ENCODE measurements at places on chromosomes 5 and 9. TPM values are rescaled to one million over a fixed set of nuclear protein-coding genes. Genes with fewer than 3 reads are reported as not detected.

- no peak for DNase-seq
- H3K27ac ChIP-seq, result no peak overlapping the region
- no peaks in the 10 kb centered on the region for H3K27me3 ChIP-seq
- no peaks in the 10 kb centered on the region for H3K4me1 ChIP-seq
- no peak overlapping the region for H3K4me3 ChIP-seq
- no peaks in the 10 kb centered on the region for H3K36me3 ChIP-seq
Observed at GRCh38 chr5:40359093-40359492, 320.6 kb upstream of the PTGER4 start.

DNA sequence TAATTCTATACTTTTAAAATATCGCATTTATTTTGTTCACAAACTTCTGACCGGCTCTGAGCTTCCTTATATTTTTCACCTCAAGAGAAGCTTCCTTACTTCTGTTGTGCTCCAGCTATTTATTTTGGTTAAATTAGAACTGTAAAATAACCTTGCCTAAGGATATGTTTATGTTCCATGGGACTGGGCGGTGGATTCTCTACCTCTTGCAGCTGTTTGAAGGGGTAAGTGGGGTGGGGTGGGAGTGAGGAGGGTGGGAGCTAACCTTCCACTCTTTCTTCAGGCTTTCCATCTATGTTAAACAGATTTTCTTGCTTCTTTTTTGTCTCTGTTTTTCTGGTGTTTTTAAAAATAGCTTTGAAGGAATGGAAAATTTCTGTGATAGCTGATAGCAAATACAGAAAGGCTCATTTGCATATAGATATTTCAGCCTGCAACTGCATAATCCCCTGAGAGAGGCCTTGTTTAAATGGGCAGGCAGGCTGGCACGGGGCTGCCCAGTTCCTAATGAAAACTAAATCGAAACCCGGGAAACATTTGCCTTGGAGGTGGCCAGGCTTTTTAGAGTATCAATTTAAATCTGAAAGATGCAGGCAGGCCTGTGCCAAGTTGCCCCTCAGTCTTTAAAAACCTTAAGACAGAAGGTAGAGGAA lies 122.1 kb upstream of the DMAC1 start:
- H3K27ac ChIP-seq, result no peak overlapping the region
- H3K4me1 ChIP-seq, result no peaks in the 10 kb centered on the region
- H3K36me3 ChIP-seq, result no peaks in the 10 kb centered on the region
- H3K4me3 ChIP-seq, result no peak overlapping the region
- H3K27me3 ChIP-seq, result no peaks in the 10 kb centered on the region

DNA sequence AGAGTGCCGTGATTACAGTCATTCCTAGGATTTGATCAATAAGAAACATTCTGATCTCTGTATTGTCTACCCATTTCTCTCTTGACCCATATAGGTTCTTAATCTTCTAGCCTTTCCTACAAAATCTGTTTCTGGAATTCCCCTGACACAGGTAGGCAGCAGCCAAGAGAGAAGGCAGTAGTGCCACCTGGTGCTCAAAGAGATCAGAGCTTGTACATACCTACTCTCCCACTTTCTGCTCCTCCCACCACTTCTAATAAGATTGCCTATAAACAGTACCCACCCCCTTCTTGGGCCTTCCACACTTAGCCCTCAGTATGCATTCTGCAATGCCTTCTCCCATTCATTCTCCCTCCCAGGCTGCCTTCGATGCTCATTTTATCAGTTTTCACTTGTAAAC lies 117.4 kb upstream of the RORB start:
- no peak overlapping the region for H3K27ac ChIP-seq
- no peak for DNase-seq
- H3K4me1 ChIP-seq, result no peaks in the 10 kb centered on the region
- no peaks in the 10 kb centered on the region for H3K27me3 ChIP-seq

DNA sequence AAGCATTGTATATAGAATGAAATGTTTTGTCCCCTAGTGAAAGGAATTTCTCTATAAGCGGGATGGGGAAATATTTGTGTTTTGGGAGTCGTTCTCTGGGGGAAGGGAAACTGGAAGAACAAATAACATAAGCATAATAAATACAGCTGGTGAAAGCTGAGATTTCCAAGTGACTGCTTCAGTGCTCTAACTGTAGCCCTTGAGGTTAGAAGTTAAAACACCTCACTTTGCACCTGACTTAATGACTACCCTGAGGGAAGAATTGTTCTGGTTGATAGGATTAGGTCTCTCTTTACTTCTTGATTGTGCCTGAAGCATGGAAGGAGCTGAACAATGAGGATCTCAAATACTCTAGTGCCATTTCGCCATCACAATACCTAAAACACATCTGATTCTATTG lies 307.4 kb downstream of the MAN2A1 start:
- H3K27me3 ChIP-seq, result no peaks in the 10 kb centered on the region
- H3K27ac ChIP-seq, result no peak overlapping the region
- DNase-seq, result no peak
- peaks cover 5% of the 10 kb centered on the region for H3K4me1 ChIP-seq

GPR150 gene
- total RNA-seq, result not detected

DNA sequence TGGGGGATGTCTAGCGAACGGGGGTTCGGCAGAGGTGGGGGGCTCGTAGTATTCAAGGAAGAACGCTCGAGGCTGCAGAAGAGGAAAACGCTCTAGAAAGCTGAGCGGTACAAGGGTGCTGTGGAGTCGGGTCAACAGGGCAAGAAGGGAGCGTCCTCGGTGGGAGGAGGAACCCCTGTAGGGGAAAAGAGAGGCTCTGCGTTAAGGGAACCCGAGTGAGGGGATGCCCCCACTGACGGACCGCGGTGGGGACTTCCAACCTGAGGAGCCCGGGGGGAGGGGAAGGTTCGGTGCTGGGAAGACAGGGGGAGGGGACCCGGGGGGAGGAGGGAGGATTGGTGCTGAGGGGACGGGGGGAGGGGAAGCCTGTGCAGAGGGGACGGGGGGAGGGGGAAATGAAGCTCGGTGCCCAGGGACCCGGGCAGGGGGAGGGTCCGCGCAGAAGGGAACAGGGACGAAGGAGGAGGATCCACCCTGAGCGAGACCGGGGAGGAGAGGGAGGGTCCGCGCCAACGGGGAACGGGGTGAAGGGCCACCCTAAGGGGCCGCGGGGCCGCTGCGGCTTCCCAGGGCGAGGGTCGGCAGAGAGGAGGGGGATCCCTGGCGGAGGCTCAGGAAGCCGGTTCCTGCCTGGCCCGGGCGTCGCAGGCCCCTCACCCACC lies 621 bp downstream of the NR6A1 start:
- H3K4me1 ChIP-seq, result no peaks in the 10 kb centered on the region
- H3K4me3 ChIP-seq, result peak overlapping the region; percentile 79
- no peak overlapping the region for H3K27ac ChIP-seq

CCDC69 gene
- total RNA-seq, result 0.13 TPM

- no peaks in the 10 kb centered on the region for H3K27me3 ChIP-seq
- H3K4me3 ChIP-seq, result no peak overlapping the region
- H3K36me3 ChIP-seq, result no peaks in the 10 kb centered on the region
- no peak overlapping the region for H3K27ac ChIP-seq
- no peak for DNase-seq
Observed at GRCh38 chr5:151863566-151863965, 61.1 kb downstream of the GLRA1 start.

DNA sequence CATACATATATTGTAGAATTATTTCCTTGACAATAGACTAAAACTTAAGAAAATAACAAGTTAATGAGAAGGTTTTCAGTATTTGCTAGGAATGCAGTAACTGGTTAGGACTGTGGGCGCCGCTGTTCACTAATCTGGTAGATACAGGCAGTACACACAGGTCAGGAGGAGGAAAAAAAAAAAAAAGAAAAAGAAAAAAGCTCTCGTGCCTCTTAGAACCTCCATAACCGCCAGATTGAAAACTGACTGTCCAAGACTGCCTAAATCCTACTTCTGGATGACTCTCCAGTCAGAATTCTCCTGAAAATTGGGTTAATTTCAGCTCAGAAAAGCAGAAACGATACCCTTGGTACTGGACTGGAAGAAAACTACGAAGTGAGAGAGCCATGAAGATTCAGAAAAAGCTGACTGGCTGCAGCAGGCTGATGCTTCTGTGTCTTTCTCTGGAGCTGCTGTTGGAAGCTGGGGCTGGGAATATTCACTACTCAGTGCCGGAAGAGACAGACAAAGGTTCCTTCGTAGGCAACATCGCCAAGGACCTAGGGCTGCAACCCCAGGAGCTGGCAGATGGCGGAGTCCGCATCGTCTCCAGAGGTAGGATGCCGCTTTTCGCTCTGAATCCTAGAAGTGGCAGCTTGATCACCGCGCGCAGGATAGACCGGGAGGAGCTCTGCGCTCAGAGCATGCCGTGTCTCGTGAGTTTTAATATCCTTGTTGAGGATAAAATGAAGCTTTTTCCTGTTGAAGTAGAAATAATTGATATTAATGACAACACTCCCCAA lies at the start of gene PCDHGA1:
TSS of gene PCDHGA1 (plus strand) at position 216 of the 782 bp plus-strand sequence.
- H3K4me3 ChIP-seq, result peak within 1 kb of the TSS; percentile 80
- no peaks in the 10 kb centered on the region for H3K36me3 ChIP-seq
- no peaks in the 10 kb centered on the region for H3K4me1 ChIP-seq
- peak within 1 kb of the TSS; percentile 46 for H3K27ac ChIP-seq

TNFSF15 gene
- total RNA-seq, result not detected

C9orf153 gene
- not detected for total RNA-seq

GRCh38 chr9:124473310-124473709 lies 23.1 kb downstream of the ADGRD2 start:
- DNase-seq, result no peak
- H3K4me1 ChIP-seq, result no peaks in the 10 kb centered on the region
- H3K36me3 ChIP-seq, result no peaks in the 10 kb centered on the region
- no peak overlapping the region for H3K27ac ChIP-seq
- H3K27me3 ChIP-seq, result peaks cover 21% of the 10 kb centered on the region
- H3K4me3 ChIP-seq, result no peak overlapping the region

PCDHGA5 gene
- total RNA-seq, result 0.86 TPM

ANGPTL2 gene
- total RNA-seq, result 9.0 TPM

DNA sequence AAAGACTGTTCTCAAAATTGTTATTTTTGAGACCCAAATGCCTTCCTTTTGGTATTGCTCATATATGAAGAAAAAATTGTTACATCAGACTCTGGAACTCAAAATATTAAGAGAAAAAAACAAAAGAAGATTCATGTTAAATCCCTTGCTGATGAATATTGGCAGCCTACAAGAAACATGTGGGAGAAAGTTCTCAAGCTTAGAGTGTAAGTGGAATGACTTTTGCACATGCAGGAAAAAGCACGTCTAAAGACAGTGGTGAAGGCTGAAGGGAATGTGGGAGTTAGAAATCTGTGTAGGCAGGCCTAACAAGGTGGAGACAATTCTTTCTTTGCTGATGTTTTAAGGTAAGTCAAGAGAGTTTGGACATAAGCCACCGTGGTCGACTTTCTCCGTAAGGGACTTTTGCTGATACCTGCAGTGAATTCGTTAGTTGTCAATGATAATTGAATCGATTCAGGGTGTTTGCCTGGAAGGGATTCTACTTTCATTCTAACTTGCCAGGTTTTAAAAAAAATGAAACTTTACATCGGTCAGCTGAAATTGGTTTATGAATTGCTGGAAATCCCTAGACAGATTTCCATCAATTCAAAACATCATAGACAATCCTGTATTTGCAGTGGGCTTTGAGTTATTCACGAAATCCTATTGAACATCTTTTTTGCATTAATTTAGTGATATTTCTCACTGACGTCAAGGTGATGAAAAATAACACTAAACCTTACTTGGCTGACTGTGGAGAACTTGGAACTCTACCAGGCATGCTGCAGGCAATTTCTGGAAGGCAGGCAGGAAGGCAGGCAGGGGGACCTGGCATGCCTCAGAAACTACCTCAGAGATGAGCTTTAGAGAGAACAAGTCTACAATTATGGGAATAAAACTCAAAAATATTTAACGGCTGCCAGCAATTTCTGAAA lies 359.1 kb upstream of the ADAMTSL1 start:
- H3K4me1 ChIP-seq, result no peaks in the 10 kb centered on the region
- no peaks in the 10 kb centered on the region for H3K36me3 ChIP-seq
- H3K4me3 ChIP-seq, result no peak overlapping the region
- no peak overlapping the region for H3K27ac ChIP-seq
- H3K27me3 ChIP-seq, result peaks cover 5% of the 10 kb centered on the region

DNA sequence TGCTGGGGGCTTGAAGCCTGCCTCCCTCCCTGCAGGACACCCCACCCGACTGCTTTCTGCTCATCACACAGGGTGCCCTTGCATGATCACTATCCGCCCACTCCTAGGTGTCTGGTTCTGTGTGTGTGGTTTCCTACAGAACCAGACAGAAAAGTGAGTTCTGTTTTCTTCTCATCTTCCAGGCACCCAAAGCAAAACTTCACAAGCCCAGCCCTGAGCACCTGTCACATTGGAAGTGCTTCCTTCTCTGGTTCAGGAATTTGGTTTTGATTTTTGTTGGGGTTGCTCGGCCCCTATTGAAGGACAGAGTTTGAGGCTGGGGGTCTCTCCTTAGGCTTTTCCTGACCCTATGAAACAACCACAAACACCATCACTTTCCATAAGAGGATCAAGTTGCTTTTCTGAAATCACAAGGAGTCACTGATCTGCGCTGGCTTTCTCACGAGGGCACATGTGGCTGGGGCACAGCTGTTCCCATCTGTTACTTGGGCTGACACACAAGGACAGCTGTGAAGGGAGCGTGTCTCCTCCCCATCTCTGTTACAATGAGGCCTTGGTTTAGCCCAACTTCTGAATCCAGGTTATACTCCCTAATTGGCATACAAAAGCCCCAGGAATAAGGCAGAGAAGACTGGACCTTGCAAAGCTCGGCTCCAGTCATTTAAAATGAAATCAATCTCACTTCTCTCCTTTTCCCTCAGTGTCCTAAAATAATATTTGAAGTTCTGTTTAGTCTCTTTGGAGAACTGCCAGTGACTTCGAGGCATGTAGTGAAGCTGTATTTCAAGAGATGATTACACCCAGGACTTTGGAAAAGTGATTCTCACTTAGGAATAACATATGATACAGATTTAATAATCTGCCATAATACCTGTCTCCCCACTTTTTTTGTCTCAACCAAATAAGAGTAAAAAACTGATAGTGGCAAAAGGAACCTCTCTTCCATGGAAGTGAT lies 213.1 kb upstream of the GAS1 start:
- H3K4me1 ChIP-seq, result peaks cover 18% of the 10 kb centered on the region
- H3K27me3 ChIP-seq, result no peaks in the 10 kb centered on the region
- no peak for DNase-seq
- no peaks in the 10 kb centered on the region for H3K36me3 ChIP-seq

GRCh38 chr5:177982956-177983355 lies 13.1 kb downstream of the PROP1 start:
- no peak for DNase-seq
- H3K27ac ChIP-seq, result no peak overlapping the region
- no peaks in the 10 kb centered on the region for H3K36me3 ChIP-seq
- H3K4me3 ChIP-seq, result no peak overlapping the region

- peaks cover 28% of the 10 kb centered on the region for H3K4me1 ChIP-seq
- DNase-seq, result no peak
- peak overlapping the region; percentile 99 for H3K27ac ChIP-seq
- H3K36me3 ChIP-seq, result no peaks in the 10 kb centered on the region
- H3K4me3 ChIP-seq, result no peak overlapping the region
Observed at GRCh38 chr5:172895549-172895948, 61.5 kb downstream of the ERGIC1 start.

- no peak overlapping the region for H3K27ac ChIP-seq
- H3K4me1 ChIP-seq, result no peaks in the 10 kb centered on the region
- H3K36me3 ChIP-seq, result no peaks in the 10 kb centered on the region
- H3K4me3 ChIP-seq, result no peak overlapping the region
- no peaks in the 10 kb centered on the region for H3K27me3 ChIP-seq
- DNase-seq, result no peak
Observed at GRCh38 chr5:124643336-124643735, 103.1 kb downstream of the ZNF608 start.

GRCh38 chr9:16436545-16436944 lies 433.9 kb downstream of the BNC2 start:
- H3K36me3 ChIP-seq, result no peaks in the 10 kb centered on the region
- no peak overlapping the region for H3K27ac ChIP-seq
- no peak overlapping the region for H3K4me3 ChIP-seq
- no peaks in the 10 kb centered on the region for H3K27me3 ChIP-seq
- peaks cover 14% of the 10 kb centered on the region for H3K4me1 ChIP-seq

SLC4A9 gene
- total RNA-seq, result not detected

Measured in GM23248 (cell line).